ENCODE measurements at places on chromosomes 5 and 9.

GRCh38 chr5:62790348-62790747, 211.7 kb downstream of the LRRC70 start:
- no peak for DNase-seq

DNA sequence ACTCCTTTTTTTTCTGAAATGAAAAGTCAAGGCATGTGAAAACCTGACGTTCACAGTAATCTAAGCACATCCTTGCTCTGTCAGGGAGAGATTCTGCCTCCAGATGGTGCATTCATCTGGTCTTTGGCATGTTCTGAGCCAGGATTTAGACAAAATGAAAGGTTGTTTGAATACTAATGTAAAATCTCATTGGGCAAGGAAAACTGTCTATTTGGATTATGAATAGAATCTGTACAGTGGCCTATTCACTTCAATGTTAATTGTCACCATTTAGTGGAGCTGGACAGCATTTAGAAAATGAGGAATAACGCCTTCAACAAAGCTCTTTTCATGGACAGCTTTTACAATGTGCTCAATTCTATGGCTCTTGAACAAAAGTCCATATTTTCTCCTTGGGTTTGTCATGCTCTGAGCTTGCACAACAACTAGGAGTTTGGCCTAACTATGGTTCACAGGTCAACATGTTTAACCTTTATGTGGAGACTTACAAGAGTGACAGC, 28.9 kb downstream of the ARHGEF28 start:
- no peak for DNase-seq

DNA sequence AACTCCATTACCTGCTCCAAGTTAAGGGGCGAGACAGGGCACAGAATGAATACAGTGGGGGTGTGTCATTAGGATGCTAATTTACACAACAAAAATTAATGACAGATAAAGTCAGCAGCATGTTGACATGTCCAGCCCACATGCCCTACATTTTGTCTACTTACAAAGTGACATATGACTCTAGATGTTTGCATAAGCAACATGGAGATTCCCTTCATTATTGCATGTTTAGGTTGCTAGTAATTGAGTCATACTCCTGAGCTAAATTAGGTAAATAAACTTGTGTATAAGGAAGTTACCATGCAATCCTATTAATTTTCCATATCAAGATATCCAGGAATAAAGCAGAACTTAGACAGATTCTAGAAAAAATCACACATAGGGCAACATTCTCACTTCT, 232.2 kb downstream of the PDE4D start:
- no peak for DNase-seq

GRCh38 chr9:123591283-123591682, 235.3 kb downstream of the CRB2 start:
- no peak for DNase-seq

- DNase-seq: no peak
Observed at GRCh38 chr9:91427873-91428272, 4.2 kb upstream of the NFIL3 start.

DNA sequence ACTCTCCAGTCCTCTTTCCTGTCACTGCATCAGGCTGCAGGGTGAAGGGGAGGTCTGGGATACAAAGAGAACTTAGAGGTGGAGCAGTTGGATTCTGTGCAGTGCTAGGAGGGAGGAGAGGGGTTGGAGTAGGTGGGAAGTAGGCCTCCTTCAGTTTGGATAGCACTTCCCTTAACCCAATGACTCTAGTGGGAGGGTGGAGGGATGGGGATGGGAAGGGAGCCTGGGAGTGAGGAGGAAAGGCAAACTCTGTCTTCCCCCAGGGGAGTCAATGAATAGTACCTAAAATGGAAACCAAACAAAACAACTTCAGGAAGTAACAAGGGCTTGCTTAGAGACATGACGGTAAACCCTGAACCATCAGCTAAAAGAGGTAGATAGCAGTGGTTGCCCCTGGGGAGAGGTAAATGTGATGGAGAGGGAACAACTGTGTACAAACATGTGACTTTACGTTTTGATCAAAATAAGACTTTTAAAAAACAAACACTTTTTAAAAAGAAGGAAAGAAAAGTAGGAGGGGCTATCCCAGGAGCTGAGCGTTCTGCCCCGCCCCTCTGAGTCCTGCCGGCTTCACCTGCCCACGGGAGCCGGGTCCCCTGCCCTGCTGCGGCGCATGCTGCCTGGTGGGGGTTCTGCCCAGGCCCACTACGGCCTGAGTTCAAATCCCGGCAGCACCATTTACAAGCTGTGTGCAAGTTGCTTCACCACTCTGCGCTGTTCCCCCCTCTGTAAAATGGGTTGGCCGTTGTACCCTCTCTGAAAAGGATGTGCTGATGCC, 30.9 kb downstream of the GSN start:
- no peak for DNase-seq

GRCh38 chr5:125197321-125197720, 450.9 kb upstream of the ZNF608 start:
- no peak for DNase-seq

DNA sequence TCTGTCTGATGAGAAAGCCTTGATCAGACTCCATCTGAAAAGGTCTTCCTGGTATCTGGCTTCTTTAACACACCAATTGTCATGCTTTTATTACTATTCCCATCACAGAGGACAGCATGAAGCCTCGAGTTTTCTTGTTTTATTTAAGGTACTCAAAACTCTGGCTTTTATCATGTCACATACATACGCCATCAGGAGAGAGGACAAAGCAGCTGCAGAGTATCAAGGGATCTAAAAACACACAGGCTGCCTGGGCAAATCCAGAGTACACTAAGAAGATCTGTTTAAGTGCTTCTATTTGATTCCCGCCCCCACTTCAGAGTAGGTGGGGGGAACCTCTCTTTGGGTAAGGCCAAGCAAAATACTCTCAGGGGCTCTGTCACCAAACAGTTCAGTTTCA, 277.2 kb downstream of the SPOCK1 start:
- no peak for DNase-seq

GRCh38 chr9:128143525-128144238, 5.6 kb upstream of the LCN2 start:
- no peak for DNase-seq

GRCh38 chr5:16837305-16837704, 98.8 kb downstream of the MYO10 start:
- no peak for DNase-seq

GRCh38 chr5:106814961-106815360, 855.8 kb downstream of the EFNA5 start:
- DNase-seq: no peak

- DNase-seq: peak; percentile 28
Observed at GRCh38 chr5:43396762-43397304, 15.4 kb downstream of the CCL28 start.

DNA sequence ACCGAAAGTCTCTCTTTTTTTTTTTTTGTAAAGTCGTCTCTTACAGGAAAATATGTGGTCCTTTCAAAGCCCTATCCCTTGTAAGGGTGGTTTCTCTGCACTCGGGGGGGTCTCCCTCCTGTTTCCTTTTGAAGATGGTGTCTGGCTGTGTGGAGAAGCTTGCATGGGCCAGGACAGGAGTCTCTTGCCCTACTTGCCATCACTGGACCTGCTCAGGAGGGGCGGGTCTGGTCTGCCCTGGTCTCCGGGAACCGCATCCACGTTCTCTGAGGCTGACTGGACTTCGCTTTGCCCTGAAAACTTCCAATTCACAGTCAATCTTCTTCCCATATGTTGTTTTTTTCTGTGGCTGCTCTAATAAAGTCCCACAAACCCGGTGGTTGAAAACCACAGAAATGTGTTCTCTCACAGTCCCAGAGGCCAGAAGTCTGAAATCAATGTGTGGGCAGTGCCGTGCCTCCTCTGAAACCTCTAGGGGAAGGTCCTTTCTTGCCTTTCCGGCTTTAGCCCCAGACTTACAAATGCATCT, 92.9 kb upstream of the IER5L start:
- no peak for DNase-seq

DNA sequence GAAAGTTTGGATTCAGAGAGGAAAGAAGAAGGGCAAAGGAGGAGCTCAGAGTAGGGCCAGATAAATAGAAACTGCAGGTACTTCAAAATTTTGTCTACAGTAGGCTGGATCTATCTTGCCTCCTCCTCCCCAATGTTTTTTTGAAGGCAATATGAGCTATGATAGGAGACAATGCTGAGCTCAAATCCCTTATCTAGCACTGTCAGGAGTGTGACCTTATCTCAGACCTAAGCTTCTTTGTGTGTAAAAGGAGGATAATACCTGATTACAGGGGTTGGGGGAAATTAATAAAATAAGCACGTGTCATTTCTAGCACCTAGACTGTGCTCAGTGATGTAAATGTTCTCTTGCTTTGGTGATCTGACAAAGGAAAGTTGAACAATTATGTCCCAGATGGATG, 137.8 kb upstream of the CD180 start:
- DNase-seq: no peak

GRCh38 chr9:14530841-14531240, 162.4 kb downstream of the ZDHHC21 start:
- DNase-seq: no peak

GRCh38 chr5:157548513-157549282, 26.9 kb downstream of the ADAM19 start:
- DNase-seq: no peak

DNA sequence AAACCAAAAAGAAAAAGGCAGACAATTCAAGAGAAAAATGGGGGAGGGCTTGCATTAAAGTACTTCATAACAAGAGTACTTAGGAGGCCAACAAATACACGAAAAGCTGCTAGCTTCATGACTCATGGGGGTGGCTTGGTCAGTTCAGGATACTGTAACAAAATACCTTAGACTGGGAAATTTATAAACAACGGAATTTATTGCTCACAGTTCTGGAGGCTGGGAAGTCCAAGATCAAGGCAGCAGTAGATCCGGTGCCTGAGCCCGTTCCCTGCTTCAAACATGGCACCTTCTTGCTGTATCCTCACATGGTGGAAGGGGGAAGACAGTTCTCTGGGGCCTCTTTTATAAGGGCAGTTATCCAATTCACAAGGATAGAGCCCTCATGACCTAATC, 111.4 kb downstream of the C9orf50 start:
- no peak for DNase-seq

GRCh38 chr5:124842725-124843595, 96.5 kb upstream of the ZNF608 start:
- DNase-seq: no peak

DNA sequence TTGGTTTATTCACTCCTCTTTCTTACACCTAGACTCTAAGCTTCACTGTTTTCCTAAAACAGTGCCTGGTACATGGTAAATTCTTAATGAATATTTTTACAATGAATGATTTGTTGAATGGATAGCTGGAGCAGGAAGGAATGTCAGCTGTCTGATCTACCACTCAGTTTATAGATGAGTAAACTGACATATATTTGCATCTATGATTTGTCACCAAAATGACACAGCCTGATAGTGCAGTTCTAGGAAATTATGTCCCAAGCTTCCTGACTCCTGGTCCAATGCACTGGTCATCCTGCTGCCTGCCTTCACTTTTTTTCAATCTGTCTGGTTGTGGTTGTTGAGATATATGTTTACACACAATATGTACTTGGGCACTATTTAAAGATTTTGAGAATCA, 651.7 kb upstream of the WWC1 start:
- DNase-seq: no peak

DNA sequence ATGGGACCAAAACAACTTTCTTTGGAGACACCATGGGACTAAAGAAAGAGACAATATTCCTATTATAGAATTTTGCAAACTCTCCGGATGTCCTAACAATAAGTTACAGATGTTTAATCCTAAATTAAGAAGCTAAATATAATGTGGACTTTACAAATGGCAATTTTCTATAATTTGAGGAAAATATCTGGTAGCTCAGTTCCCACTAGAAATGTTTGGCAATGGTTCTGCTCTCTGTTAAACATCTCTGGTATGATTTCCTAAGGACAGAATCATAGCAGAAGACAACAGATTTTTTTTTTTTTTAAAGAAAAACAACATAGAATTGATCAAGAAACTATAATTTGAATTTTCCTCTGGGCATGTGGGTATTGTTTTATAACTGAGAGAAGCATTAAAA, 232.8 kb downstream of the ENC1 start:
- DNase-seq: no peak

- DNase-seq: no peak
Observed at GRCh38 chr5:54098267-54098666, 212.1 kb downstream of the ARL15 start.

- no peak for DNase-seq
Observed at GRCh38 chr5:163385271-163385670, 52.1 kb upstream of the CCNG1 start.

DNA sequence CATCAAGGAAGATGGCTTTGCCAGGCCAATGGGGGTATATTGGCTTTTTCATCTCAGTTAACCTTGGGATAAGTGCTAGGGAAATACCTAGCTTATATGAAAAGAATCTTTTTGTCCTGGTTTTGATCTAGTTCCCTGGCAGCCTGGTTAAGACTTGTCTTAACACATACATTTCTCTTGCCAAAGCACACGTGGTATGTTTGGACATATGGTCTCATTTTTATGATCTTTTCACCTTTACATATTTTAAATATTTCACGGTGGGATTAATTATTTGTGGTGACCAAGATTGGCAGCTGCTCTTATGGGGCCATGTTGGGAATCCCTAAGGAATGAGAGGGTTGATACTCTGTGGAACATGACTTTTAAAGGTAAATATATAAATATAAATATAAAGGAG, 312.5 kb downstream of the NPR3 start:
- no peak for DNase-seq

- no peak for DNase-seq
Observed at GRCh38 chr5:135395866-135396265, 3.2 kb downstream of the MACROH2A1 start.

DNA sequence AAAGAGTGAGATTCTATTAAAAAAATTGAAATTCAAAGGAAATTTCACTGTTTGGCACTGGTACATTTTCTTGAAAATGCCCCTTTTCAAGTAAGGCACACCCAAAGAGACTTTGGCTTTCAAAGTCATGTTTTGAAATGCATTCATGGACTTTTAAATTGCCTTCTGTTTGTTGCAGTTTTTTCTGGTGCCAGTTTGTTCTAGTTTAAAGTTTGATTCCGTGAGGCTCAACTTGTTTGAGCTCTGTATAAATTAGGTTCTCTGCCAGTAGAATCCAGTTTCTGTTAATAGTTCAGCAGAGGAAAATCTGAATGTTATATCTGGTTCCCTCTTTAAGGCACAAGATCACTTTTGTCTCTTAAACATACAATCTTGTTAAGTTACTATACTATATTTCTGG, 16.4 kb downstream of the ATP6V0E1 start:
- DNase-seq: no peak

DNA sequence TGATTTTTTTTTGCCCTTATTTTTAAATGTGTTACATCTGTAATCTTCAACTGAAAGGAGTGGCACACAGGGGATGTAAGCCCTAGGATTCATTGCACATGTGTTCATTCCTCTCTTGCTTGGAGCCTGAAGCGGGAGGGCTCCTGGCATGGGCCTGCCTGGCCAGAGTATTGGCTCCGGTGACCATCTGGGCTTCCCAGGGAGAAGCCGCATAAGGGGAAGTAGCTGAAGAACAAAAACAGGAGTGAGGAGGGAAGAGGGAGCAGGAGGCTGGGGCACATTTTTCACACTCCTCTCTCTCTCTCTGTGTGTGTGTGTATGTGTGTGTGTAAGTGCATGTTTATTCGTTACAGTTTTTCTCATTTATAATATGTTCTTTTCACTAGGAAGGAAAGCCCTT, 269.9 kb downstream of the PRR16 start:
- DNase-seq: no peak

GRCh38 chr5:14343376-14343775, 200.2 kb downstream of the TRIO start:
- no peak for DNase-seq

All from stimulated activated CD4-positive, alpha-beta T cell treated with anti-CD3 and anti-CD28 coated beads, Interleukin-15, amount 100 ng/mL, for 48 hours (primary cell).